ENCODE measurements at places on chromosomes 16 and 17. TPM values are rescaled to one million over a fixed set of nuclear protein-coding genes. Genes with fewer than 3 reads are reported as not detected.

The CCDC78 gene
- 6.3 TPM for total RNA-seq

The TBC1D3L gene
- total RNA-seq = 9.0 TPM

The EVPLL gene
- total RNA-seq = not detected

The PDE6G gene
- 3.1 TPM for total RNA-seq

The TK2 gene
- 18.3 TPM for total RNA-seq

The PROCA1 gene
- 0.94 TPM for total RNA-seq

The SOCS1 gene
- 9.8 TPM for total RNA-seq

The TEKT1 gene
- total RNA-seq = 0.21 TPM

The CHD9 gene
- total RNA-seq = 14.1 TPM

The PLEKHH3 gene
- total RNA-seq = 16.0 TPM

The CRISPLD2 gene
- total RNA-seq = 3.0 TPM

The ACSM3 gene
- 3.8 TPM for total RNA-seq

The SEPTIN1 gene
- 2.0 TPM for total RNA-seq

The CCDC200 gene
- 0.12 TPM for total RNA-seq

The TERB1 gene
- total RNA-seq = not detected

The KRT32 gene
- total RNA-seq = not detected

The AATK gene
- total RNA-seq = 0.64 TPM

The TRPV3 gene
- total RNA-seq = 0.39 TPM

The SCNN1B gene
- 0.68 TPM for total RNA-seq

The PRM1 gene
- not detected for total RNA-seq

The ZDHHC1 gene
- total RNA-seq = 6.9 TPM

The FN3K gene
- 8.9 TPM for total RNA-seq

The PRAC1 gene
- not detected for total RNA-seq

The MAZ gene
- total RNA-seq = 167 TPM

The DECR2 gene
- 29.1 TPM for total RNA-seq

The TP53TG3 gene
- total RNA-seq = 0.96 TPM

The KRT17 gene
- total RNA-seq = 1.9 TPM

The CBFA2T3 gene
- total RNA-seq = 0.85 TPM

The GAS7 gene
- total RNA-seq = 0.23 TPM

The KRT25 gene
- total RNA-seq = not detected

The ARL17B gene
- total RNA-seq = 4.8 TPM

The KRT9 gene
- total RNA-seq = not detected

The HSD17B2 gene
- total RNA-seq = not detected

The ZG16B gene
- total RNA-seq = 0.69 TPM

The CEP20 gene
- 41.7 TPM for total RNA-seq

Measured in A549 treated with Hydrocortisone at 1 μM for 4 hours (cell line).